ENCODE measurements at places on chromosomes 1 and 21.

GRCh38 chr1:174258148-174258550, 98.8 kb downstream of the RABGAP1L start:
- peak; percentile 23 for DNase-seq

- no peak for DNase-seq
Observed at GRCh38 chr1:47208374-47208850, 18.6 kb upstream of the PDZK1IP1 start.

DNA sequence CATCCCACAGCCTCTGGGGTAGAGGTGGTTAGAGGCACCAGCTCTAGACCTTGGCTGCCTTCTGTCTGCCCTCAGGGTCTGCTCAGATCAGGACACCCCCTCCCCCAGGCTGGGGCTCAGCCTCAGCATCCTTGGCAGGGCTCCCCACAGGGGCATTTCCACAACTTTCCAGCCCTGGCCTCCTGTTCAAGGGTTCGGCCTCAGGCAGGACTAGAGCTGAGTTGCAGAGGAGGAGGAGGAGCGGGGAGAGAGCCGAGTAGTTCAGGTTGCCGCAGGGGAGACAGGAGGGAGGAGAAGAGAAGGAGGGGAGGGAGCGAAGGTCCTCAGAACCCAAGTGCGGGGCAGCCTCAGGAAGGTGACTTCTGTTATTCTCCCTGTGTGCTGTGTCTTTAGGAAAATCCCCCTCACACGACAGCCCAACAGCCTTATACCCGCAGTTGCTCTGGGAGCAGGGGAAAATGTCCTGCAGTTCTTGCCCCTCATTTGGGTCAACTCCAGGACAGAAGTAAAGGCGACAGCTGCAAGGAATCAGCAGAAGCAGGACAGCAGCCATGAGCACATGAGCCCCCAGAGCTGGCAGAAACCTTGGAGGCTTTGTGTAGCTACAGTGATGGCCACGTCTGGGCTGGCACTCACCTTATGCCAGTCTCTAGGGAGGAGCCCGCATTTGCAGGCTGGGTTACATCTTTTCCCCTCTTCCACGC, 46.5 kb upstream of the TENT5B start:
- no peak for DNase-seq

DNA sequence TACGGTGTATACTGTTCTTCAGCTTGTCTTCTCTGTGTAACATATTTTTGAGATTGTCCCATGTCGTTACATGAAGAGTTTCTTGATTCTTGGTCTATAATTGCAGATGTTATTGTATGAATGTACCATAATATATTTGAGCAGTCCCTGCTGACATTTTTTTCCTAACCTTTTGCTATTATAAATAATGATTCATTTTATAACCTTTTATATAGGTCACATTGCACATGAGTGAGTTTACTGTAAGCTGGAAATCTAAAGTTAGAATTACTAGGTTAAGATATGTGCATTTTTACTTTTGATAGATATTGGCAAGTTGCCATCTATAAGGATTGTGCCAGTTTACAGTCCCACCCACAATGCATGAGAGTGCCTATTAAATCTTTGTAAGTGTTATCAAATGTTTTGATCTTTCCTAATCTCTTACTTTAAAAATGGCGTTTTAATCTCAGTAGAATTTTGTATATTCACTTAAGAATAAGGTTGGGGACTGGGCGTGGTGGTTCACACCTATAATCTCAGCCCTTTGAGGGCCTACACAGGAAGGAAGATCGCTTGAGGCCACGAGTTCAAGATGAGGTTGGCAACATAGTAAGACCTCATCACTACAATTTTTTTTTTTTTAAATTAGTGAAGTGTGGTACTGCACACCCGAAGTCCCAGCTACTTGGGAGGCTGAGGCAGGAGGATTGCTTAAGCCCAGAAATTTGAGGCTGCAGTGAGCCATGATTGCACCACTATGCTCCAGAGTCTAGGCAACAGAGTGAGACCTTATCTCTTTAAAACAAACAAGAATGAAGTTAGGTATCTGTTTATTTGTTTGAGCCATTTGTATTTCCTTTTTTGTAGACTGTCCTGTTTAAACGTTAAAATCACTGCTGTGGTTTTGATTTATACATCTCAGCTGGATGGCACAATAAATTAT, 36.5 kb downstream of the ZMYM1 start:
- DNase-seq: no peak

DNA sequence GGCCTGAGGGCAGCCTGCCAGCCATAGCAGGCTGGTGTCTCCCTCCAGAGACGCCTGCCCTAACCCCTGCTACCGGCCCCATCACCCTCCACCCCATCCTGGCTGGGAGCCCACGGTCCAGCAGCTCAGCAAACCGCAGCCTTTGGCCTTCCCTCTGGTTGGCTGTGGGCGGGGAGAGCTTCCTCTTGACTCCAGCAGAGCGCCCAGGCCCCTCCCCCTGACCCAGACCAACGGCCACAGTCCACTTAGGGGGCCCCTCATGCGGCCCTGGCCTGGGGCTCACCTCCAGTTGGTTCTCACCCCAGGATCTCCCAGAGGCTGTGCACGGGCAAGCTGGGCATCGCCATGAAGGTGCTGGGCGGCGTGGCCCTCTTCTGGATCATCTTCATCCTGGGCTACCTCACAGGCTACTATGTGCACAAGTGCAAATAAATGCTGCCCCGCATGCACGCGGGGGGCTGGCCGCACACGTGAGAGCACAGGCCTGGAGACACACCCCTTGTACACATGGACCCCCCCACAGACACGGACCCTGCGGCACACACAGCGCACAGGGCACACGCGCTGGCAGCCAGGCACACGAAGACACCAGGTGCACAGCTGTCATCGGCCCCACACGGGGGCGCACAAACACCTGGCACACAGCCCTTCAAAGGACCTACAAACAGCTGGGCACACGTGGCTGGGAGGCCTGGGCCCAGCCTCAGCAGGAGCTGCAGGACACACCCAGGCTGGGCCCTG, 3.1 kb downstream of the SMIM1 start:
- no peak for DNase-seq

GRCh38 chr1:106678279-106679050, 378.0 kb upstream of the PRMT6 start:
- DNase-seq: no peak

DNA sequence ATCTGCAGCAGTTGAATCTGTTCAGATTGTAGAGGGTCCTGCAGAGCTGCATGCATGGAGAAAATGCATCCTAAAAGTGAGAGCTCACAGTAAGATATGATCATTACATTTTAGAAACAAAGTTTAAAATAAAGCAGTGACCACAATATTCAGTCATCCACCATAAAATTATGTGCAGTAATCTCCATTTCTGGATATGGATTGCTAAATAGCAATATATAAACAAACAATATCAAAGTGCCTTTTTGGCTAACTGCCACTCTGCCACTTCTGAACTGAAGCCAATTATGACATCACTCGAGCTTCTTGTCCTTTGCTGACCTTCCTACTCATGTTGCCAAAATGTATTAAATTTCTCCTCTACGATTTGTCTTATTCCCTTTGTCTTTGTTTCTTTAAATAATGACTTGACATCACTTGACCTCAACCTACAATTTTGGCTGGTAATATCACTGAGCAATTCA, 262.0 kb upstream of the CXADR start:
- no peak for DNase-seq

GRCh38 chr1:51073456-51073855, 28.6 kb upstream of the C1orf185 start:
- no peak for DNase-seq

DNA sequence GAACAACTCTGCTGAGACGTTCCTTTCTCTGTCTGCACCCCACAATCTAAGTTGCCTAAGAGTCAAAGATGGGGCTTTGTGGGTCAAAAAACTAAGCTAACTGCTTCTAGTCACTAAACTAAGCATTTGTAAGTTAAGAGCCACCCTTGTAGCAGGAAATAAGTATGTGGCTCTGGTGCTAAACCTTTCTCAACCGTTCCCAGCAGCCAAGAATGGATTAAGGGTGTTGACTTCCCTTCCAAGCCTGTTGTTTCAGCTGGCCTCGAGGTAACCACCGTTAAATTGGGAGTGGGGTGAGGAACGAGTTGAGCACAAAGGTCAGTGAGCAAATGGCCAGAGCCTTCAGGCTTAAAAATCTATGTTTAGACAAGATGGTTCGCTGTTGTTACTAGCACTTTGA, 169.1 kb downstream of the TRIM33 start:
- no peak for DNase-seq

GRCh38 chr1:63874278-63874880, 100.6 kb downstream of the ROR1 start:
- DNase-seq: no peak
